ENCODE measurements at places on chromosomes 2 and 18.

DNA sequence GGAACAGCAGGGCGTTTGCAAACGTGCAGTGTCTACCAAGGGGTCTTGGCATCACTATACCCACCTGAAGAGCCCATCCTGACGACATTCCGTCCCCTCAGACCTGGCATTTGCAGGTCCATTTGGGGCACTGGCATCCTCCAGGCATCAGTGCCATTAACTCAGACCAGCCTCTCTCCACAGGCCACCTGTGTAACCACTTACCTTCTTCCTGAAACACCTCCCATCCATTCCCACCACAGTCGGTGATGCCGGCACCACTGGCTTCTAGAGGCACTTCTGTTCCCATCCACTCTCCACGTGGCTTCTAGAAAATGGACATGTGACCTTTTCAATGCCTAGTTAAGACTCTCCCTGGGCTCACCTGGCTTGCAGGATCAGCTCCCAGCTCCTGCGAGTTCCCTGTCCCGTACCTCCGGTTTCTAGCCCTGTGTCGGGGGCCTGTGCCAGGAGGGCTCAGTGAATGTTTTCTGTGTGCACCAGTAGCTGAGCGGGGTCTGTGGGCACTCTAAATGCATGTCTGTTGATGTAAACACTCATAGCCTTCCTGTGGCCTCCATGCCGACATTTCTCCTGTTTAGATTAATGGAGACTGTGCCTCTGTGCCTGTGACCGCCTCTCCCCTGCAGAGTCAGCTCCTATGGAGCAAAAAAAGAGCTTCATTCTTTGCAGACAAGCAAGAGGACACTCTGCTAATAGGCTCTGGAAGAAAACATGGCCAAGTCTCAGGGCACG is 458.0 kb upstream of the HS6ST1 start:
- DNase-seq, result no peak

- DNase-seq, result no peak
Measured at GRCh38 chr18:41879256-41879655, 75.8 kb upstream of the PIK3C3 start.

DNA sequence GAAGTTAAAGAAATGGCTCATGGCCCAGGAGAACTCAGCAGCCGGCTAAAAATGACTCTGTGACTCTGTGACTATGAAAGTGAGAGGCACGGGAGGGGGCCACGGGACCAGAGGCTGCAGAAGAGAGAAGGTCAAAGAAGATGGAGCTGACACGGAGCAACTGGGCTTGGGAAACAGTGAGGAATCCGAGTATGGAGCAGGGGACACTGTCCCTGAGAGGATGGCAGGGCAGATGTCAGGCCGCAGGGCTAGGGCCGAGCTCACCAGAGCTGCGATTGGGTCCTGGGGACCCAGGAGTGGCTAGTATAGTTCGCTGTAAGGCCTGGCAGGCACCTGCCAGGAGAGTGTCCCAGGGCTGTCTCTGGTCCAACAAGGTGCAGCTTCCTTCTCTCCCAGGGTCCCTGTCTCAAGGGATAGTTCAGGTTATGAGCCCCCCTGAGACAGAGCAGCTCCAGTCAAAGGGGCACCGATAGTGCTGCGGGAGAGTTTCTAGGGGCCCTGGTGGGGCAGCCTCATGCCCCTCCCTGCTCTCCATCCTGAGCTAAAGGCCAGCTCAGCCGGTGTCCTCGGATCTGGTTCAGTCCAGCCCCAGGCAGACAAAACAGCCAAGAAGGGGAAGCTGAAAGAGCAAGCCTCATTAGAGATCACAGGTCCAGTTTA is 42.7 kb downstream of the CIB4 start:
- no peak for DNase-seq

GRCh38 chr2:222108957-222109585 is 189.7 kb downstream of the PAX3 start:
- DNase-seq, result no peak

GRCh38 chr2:226839951-226840350 is 4.1 kb downstream of the RHBDD1 start:
- DNase-seq, result no peak

- DNase-seq, result peak; percentile 75
Measured at GRCh38 chr2:231648579-231649174, 56.0 kb downstream of the TEX44 start.

GRCh38 chr2:85011747-85012146 is 40.8 kb downstream of the KCMF1 start:
- DNase-seq, result no peak

- no peak for DNase-seq
Measured at GRCh38 chr2:234267534-234267933, 217.0 kb downstream of the SPP2 start.

- DNase-seq, result no peak
Measured at GRCh38 chr18:13427354-13427753, 208.8 kb downstream of the LDLRAD4 start.

GRCh38 chr2:204576362-204576979 is 31.2 kb downstream of the PARD3B start:
- no peak for DNase-seq

GRCh38 chr18:2402084-2402483 is 169.2 kb downstream of the METTL4 start:
- DNase-seq, result no peak

GRCh38 chr2:32422133-32422532 is 65.3 kb downstream of the BIRC6 start:
- DNase-seq, result no peak

DNA sequence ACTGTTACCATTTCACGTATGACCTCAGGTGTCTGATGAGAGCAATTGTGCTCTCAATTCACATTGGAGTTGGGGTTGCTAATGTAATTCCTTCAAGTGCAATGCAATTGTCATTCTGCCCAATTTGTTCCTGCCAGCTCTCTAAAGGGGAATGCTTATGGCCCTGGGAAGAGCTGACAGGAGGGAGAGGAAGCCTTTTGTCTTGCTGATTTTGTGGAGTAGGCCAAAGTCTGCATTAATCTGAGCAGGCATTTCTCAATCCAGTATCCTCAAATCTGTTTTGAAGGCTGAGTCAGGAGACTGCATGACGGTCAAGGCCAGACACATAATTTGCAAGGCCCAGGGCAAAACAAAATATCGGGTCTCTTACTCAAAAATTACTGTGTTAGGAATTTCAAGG is 326.4 kb upstream of the SPHKAP start:
- DNase-seq, result no peak

DNA sequence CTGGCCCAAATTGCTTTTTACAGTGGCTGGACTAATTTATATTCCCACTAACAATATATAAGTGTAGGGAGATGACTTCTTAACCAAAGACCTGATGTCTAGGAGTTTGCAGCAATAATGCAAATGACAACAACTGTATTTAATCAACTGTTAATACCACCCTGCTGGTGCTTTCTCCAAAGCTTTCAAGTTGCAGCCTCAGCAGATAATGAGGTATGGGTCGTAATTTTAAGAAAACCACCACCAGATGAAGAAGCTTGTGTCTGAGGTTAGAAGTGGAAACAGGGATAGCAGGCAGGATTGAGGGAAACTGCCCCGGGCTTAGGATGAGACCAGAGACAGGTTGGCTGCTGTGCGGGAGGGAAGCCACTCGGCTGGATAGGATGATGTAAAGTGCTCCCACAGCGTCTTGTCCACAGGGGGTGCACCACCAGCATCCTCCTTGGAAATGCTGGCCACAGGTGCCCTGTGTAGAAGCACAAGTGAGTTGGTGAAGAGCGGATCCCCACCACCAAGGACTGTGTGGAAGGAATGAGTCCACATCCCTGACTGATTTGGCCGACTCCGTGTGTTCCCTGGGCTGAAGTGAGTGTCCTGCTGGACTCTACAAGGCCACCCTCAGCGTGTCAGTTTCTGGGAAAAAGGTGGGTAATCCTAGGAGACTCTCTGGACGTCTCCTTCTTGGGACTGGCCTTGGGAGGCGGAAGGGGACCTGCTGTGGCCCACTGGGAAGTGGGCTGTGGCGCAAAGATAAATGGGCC is 76.1 kb upstream of the SMAD2 start:
- no peak for DNase-seq

- no peak for DNase-seq
Measured at GRCh38 chr2:69525261-69525660, 88.0 kb upstream of the NFU1 start.

- no peak for DNase-seq
Measured at GRCh38 chr2:202133200-202133908, 60.3 kb downstream of the KIAA2012 start.

DNA sequence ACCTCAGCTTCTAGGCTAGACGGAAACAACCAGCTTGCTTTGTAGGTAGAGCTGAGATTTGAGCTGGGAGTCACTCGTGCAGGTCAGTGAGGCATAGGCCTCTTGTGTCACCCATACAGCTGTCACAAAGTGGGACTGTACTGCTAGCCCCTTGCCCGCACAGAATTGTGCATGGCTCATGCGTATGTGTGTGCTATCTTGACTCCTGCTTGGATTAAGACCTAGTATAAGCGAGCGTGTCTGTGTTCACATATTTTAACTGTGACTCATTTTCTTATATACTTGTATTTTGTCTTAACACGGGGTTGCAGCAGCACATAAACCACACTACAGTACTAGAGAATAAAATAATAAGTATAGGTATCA is 20.1 kb downstream of the CEP68 start:
- DNase-seq, result no peak

DNA sequence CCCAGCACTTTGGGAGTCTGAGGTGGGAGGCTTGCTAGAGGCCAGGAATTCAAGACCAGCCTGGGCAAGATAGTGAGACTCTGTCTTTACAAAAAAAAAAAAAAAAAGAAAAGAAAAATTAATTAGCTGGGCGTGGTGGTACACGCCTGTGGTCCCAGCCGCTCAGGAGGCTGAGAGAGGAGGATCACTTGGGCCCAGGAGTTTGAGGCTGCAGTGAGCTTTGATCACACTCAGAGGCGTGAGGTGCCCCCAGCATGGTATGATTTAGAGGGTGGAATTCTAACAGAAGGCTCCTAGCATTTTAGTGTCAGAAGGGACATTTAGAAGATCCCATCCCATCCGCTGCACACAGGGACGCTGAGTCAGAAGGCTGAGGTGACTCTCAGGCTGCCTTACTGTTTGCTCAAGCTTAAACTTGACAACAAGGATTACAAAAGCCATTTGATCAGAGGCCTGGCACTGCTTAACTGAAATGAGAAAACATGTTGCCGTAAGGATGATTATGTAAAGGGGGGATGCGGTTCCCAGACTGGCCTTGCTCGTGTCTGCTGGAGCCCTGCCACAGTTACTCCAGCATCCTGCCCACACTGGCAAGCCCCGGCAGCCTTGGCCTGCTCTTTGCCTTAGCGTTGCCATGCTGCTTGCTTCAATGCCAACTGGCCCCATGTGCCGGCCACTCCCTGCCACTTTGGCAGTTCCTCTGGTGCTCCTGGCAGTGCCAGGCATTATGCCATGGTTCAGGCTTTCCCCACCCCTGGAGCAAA is 45.6 kb upstream of the SLC1A4 start:
- DNase-seq, result no peak

GRCh38 chr2:47907039-47907781 is 912 bp upstream of the FBXO11 start:
- no peak for DNase-seq

GRCh38 chr2:11420190-11420589 is 45.8 kb downstream of the E2F6 start:
- no peak for DNase-seq

- DNase-seq, result no peak
Measured at GRCh38 chr2:24981411-24982136, 9.8 kb upstream of the DNAJC27 start.

DNA sequence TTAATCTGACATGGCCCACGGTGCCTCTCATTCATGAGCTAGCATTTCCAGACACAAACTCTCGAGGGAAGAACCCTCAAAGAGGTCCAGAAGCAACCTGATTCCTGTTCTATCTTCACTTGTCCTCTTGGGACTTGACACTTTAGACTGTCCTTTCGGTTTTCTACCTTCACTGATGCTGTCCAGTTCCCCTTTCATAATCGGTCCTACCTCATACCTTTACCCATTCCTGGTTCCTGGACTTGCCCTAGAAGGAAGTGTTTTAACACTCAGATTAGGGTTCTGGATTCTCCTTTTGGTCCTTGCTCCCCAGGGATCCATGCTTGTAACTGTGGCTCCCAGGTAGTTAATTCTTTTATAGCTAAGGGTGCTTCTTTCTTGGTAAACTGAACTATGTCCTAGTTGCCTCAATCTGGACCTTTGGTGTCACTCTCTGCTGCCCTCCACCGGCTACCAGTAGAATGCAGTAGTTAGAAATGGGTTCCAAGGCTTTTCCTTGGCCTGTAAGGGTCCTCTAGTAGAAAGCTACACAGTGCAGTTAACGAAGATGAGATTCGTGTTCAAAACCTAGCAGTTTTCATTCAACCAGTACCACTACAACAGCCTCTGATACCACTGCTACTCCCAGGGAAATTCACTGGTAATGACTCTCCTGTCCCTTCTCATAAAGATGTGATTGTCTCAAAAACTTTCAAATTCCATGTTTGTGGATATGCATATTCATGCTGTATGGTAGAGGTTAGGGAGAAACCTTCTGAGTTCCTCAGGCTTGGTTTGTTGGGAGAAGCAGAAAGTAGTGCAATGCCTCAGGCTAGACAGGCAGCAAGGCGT is 178.1 kb upstream of the CYP26B1 start:
- DNase-seq, result peak; percentile 10

DNA sequence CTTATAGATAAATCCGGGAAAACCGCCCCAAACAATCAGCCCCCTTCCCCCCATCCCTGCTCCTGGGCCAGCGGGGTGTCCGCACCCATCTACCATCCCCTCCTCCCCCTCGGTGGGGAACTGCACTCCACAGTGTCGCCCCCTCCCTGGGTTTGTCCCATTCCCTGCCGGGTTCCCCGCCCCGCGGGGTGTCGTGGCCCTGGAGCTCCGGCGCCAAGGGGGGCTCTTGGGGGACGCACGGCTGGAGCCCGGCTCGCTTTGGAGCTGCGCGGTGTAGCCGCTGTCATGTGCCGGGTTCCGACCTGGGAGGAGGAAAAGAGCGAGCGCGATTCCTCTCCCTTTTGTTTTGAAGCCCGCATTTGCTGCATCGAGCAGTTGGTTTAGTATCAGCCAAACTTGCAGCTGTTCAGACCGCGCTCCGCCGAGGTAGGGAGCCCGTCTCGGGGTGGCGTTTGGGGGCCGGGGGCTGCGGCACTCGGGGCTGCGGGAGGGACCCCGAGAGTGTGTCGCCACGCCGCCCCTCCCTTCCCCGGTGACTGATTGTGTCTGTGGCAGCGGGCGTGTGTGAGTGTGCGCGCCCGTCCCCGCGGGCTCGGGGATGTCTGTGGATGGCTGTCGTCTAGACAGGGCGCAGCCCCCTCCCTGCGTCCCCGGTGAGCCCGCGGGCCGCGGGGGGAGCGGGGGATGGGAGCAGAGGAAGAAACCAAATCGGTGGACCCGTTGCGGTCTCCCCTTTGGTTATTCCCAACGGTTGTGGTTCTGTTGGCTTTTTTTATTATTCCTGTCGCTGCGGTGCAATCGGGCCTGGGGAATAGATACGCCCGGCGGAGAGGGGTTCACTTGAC is 797 bp downstream of the CTIF start:
- peak; percentile 46 for DNase-seq

GRCh38 chr2:105396254-105397024 is 2.4 kb downstream of the FHL2 start:
- no peak for DNase-seq
